Endodermal cell (in vitro differentiated cells): ENCODE measurements at places on chromosomes 6 and 20.
A peak's percentile ranks its signal among the peaks of the same experiment; 100 is the strongest.

- no peak overlapping the region for H3K4me3 ChIP-seq
- DNase-seq: no peak
- H3K27ac ChIP-seq: no peak overlapping the region
- peaks cover 2% of the 10 kb centered on the region for H3K4me1 ChIP-seq
- peaks cover 46% of the 10 kb centered on the region for H3K27me3 ChIP-seq
These were observed 12.2 kb upstream of the LRP11 start for GRCh38 chr6:149876241-149876933.

DNA sequence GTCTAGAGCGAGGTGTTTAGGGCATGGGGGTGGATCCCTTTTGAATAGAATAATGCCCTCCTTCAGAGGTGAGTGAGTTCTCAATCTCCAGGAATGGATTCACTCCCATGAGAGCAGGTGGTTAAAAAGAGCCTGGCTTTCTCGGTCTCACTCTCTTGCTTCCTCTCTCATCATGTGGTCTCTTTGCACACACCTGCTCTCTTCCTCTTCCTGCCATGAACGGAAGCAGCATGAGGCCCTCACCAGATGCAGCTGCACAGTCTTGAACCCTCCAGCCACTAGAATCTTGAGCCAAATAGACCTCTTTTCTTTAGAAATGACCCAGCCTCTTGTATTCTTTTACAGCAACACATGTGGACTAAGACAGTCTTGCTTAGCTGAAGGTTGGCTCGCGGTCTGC is 119.3 kb downstream of the BMP7 start:
- no peak overlapping the region for H3K4me3 ChIP-seq
- peaks cover 11% of the 10 kb centered on the region for H3K27me3 ChIP-seq
- H3K27ac ChIP-seq: no peak overlapping the region
- H3K4me1 ChIP-seq: no peaks in the 10 kb centered on the region
- H3K36me3 ChIP-seq: no peaks in the 10 kb centered on the region

DNA sequence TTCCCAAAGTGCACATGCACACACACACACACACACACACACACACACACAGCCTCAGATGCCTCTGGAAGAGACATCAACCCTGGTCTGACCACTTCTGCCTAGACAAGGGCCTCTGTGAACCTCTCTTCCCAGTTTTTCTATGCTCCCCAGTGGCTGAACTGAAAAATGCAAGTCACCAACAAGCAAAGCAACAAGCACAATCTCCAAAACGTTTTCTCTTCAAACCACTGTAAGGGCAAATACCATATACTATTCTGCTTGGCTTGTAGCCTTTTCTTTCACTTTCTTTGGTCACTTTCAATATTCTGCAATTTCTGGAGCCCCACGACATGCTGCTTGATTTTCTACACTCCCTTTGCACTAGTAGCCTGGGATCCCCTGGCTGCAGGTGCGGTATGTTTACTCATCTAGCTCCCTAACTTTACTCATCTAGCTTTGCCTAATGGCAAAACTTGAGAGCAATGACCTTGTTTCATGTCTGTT is 121.4 kb upstream of the DST start:
- H3K27me3 ChIP-seq: no peaks in the 10 kb centered on the region
- H3K27ac ChIP-seq: no peak overlapping the region
- peak; percentile 76 for DNase-seq
- no peaks in the 10 kb centered on the region for H3K4me1 ChIP-seq

- no peak for DNase-seq
- no peaks in the 10 kb centered on the region for H3K36me3 ChIP-seq
- H3K4me3 ChIP-seq: no peak overlapping the region
- H3K4me1 ChIP-seq: no peaks in the 10 kb centered on the region
- H3K27me3 ChIP-seq: no peaks in the 10 kb centered on the region
These were observed 87.4 kb upstream of the TPD52L1 start for GRCh38 chr6:125066140-125066539.
